ENCODE measurements at places on chromosomes 7 and 10.

DNA sequence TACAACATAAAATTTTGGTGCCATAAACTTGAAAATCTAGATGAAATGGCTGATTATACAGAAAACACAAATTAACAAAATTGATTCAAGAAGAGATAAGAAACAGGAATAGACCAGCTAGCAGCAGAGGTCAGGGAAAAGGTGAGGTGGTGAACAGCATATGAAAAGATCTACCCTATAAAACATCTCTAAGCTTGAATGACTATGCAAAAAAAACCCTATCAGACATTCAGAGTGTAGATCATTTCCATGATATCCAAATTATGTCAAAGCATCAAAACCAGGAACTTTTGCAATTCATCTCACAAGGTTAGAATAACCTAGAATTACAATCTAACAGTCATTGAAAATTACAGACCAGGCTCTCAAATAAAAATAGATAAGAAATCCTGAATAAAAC is 14.6 kb upstream of the BPGM start:
- no peak for DNase-seq

GRCh38 chr10:102476466-102477141 is 25.3 kb upstream of the C10orf95 start:
- DNase-seq: no peak

DNA sequence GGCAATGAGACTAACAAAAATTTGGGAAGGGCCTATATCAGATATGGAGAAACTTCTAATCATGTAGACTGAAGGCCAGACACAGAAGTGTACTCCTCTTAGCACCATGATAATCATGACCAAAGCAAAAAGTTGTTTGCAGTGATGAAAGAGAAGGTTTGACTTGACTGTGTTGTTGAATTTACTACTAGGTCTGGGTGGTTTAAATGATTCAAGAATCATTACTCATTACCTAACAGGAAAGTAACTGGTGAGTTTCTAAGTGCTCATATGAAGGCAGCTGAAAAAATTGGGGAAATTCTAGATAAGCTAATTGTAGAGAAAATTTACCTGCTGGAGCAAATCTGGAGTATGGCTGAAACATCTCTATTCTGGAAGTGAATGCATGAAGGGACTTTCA is 451.5 kb upstream of the SORCS1 start:
- no peak for DNase-seq

DNA sequence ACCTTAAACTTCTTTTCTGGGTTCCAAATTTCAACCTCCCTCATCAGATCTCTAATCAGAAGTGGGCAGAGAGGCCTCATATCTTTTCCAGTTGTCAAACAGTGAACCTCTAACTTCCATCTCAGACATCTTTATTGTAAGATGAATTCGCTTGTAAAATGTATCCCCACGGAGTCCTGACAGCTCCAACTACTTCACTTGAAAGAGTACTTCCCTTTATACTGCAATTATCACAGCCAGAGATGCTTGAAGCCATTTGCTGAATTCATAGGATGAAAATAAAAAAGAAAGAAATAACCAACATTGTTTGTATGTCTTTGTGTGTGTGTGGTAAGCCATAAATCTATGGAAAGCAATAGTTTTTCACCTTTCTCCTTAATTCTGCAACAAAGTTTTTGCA is 175.2 kb downstream of the GRM3 start:
- no peak for DNase-seq

- no peak for DNase-seq
Measured at GRCh38 chr7:27181795-27182275, 3.2 kb downstream of the HOXA11 start.

GRCh38 chr10:96587264-96588059 is 650 bp upstream of the TM9SF3 start:
- peak; percentile 74 for DNase-seq

DNA sequence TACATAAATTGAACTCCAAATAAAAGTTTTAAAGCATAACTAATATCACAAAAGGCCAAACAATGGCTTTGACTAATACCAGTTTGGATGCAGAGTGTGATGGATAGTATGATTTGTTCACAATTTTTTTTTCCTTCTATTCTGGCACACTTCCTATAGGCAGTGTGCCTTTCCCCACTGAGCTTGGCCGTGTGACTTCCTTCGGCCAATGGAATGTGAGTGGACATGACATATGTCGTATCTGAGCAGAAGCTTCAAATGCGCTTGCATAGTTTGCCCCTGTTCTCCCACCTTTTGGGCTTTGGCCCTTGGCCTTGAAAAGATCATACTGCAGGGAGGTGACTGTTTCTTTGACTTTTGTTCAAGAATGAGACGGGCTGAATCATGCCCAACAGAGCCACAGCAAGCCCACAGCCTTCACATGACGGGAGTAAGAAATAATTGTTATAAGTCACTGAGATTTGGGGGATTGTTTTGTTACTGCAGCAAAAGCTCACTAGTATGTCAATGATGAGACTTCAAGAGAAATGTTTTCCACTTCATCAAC is 279.9 kb upstream of the NEBL start:
- DNase-seq: no peak

GRCh38 chr10:100897976-100898375 is 14.8 kb upstream of the SLF2 start:
- no peak for DNase-seq

DNA sequence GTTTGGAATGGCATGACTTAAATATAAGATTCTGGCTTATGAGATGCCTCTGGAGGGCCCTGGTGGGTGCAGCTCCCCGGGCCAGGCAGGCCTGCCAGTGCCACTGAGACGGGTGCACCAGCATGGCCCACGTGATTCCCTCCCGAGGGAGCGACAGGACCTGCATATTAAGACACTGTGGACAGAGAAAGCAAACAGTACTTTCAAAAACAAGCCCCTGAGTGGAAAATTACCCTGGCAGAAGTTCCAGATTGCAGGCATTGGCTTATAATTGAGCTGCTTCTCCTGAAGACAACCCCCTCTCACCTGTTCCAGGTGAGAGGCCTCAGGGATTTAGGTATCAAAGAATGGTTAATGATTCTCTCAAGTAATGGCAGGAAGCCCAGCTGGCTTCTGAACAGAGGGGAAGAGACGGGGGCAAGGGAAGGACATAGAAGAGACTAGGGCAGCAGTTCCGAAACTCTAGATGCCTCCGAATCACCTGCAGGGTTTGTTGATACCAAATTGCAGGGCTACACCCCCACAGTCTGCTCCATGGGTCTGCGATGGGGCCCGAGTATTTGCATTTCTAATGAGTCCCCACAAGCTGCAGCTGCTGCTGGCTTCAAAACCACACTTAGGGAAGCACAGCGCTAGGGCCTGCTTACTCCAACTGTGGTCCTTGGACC is 66.0 kb upstream of the DOCK1 start:
- DNase-seq: no peak

- DNase-seq: no peak
Measured at GRCh38 chr7:86644282-86645224, 844 bp downstream of the GRM3 start.

DNA sequence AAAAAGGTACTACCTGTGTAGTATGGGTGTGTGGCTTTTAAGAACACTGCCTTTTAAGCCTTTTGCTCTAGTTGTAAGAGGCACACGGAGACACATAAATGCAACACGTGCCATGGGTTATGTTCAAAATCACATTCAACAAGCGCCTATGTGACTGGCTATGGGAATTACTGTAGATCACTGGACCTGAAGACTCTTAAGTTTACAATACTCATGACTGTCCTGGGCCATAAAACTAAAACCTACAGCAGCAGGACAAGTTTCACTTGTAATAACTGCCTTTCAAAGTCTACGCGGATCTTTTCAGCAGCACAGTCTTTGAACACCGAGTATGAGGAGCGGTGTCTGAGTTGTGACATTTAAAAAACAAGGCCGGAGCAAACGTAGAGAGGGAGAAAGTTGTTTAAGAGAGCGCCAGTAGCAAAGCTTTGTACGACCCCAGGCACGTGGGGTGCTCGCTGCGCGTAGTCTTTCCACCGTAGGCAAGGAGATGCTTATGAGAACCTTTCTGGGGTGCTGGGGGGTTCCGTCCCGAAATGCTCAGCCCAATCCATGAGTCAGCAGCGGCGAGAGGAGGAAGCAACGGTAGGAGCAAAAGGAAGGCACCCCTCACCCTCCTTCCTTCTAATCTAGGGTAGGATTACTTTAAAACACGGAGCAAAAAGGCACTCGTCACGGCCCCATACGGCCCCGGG is 662 bp downstream of the DNAJC2 start:
- peak; percentile 56 for DNase-seq

- DNase-seq: no peak
Measured at GRCh38 chr10:113425541-113425951, 127.3 kb upstream of the HABP2 start.

GRCh38 chr7:88226886-88227516 is 7.2 kb upstream of the SRI start:
- no peak for DNase-seq
